ENCODE measurements at places on chromosomes 5 and 9. TPM values are rescaled to one million over a fixed set of nuclear protein-coding genes. Genes with fewer than 3 reads are reported as not detected.
A peak's percentile ranks its signal among the peaks of the same experiment; 100 is the strongest.

GRCh38 chr5:177098470-177099141, 11.9 kb downstream of the FGFR4 start:
- no peak overlapping the region for H3K4me3 ChIP-seq
- H3K4me1 ChIP-seq, result peaks cover 19% of the 10 kb centered on the region
- H3K36me3 ChIP-seq, result no peaks in the 10 kb centered on the region
- peaks cover 3% of the 10 kb centered on the region for H3K27me3 ChIP-seq
- no peak for DNase-seq
- H3K27ac ChIP-seq, result no peak overlapping the region

GRCh38 chr5:147454996-147455677, 54.7 kb downstream of the DPYSL3 start:
- peak; percentile 39 for DNase-seq
- H3K4me3 ChIP-seq, result peak overlapping the region; percentile 92
- peak overlapping the region; percentile 90 for H3K27ac ChIP-seq
- peaks cover 60% of the 10 kb centered on the region for H3K4me1 ChIP-seq

DNA sequence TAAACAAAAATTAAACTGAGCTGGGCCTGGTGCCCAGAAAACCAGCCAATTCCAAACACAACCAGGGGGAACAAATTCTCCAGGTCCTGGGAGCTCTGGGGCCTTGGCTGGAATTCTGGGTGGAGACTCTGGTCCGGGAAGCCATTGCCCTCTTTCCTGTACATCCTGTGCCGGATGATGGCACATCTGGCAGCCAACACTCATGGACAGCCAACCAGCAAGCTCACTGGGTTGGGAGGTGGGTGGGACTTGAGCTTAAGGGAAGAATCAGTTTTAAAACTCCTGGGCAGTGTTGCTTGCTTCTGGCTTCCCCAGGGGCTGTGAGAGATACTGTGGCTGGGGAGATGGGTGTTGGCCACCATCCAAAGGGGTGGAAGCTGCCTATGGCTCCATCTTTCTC, 56.1 kb downstream of the PCDH1 start:
- H3K27me3 ChIP-seq, result peaks cover 33% of the 10 kb centered on the region
- no peaks in the 10 kb centered on the region for H3K36me3 ChIP-seq
- no peak overlapping the region for H3K27ac ChIP-seq
- H3K4me3 ChIP-seq, result no peak overlapping the region
- peaks cover 13% of the 10 kb centered on the region for H3K4me1 ChIP-seq

GRCh38 chr5:135490245-135491037, 38.3 kb upstream of the TIFAB start:
- no peak overlapping the region for H3K4me3 ChIP-seq
- no peaks in the 10 kb centered on the region for H3K36me3 ChIP-seq
- H3K27me3 ChIP-seq, result peaks cover 14% of the 10 kb centered on the region
- DNase-seq, result no peak
- H3K27ac ChIP-seq, result no peak overlapping the region

- H3K4me3 ChIP-seq, result no peak overlapping the region
- no peaks in the 10 kb centered on the region for H3K36me3 ChIP-seq
- no peak for DNase-seq
Observed at GRCh38 chr9:85858056-85858750, 82.7 kb upstream of the NAA35 start.

DNA sequence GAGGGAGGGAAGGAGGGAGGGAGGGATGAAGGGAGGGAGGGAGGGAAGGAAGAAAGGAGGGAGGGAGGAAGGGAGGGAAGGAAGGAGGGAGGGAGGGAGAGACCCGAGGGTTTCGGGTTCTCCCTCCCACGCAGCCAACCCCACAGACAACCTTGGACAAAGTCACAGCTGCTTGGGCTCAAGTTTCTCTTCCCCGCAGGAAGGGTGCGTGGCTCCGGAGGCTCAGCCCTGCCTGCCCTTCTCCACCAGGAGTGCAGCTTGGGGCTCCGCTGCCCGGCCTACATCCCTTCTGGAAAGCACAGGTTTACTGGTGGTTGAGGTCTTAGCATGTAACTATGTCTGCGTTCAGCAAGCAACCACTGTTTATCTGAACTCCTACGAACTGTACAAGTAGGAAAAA, 15.0 kb downstream of the SLC12A7 start:
- no peak overlapping the region for H3K4me3 ChIP-seq
- no peaks in the 10 kb centered on the region for H3K4me1 ChIP-seq
- no peak for DNase-seq
- H3K36me3 ChIP-seq, result no peaks in the 10 kb centered on the region

DNA sequence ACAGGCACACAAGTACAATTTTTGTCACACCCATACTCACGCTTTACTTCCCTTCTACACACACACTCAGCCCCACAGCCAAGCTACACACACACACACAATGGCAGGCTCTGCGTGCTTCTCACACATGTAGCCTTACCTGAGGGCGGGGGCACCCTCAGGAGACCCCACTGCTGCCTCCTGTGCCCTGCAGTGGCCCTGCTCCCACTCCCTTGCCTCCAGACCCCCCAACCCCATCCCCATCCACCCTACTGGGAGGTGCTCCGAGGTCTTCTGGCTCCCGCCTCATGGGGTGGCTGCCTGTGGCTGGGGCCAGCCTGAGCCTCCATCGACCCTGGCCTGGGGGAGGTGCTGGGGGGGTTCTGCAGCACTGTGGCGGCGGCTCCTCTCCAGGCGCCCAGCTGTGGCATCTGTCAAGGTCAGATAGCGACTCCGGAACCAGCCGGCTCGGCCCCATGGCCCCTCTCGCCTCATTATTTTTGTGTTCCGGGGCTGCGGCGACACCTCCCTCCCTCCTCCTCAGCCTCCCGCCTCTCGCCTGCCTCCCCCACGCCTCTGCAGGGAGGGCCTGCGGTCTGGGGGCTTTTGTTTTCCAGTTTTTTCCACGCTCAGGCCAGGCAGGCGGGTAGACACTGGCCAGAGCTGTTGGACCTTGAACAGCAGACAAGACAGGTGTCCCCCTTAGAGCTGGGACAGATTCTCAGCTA, 21.7 kb downstream of the CXXC5 start:
- peaks cover 5% of the 10 kb centered on the region for H3K36me3 ChIP-seq
- H3K27me3 ChIP-seq, result peaks cover 8% of the 10 kb centered on the region
- H3K4me1 ChIP-seq, result peaks cover 46% of the 10 kb centered on the region

GRCh38 chr5:10533226-10533625, 30.6 kb upstream of the ANKRD33B start:
- no peak overlapping the region for H3K4me3 ChIP-seq
- DNase-seq, result no peak
- H3K27ac ChIP-seq, result no peak overlapping the region
- H3K27me3 ChIP-seq, result peaks cover 8% of the 10 kb centered on the region

DNA sequence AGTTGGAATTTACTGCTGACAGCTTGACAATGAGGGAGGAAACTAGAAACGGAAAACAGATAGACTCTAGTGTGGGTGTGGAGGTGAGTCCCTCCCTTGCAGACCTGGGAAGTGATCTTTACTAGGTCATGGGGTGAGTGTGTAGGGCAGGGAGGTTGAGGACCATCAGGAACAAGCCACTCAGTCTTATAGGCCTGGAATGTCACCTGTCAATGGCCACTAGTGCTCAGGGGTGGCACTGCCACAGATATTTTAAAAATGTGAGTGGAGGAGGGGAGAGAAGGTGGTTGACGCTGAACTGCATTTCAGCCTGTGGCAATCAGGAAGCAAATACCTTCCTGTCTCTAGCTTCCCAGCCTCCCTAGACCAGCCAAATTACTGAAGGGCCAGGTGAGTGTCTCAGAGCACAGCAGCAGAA, 9.0 kb downstream of the OR2S2 start:
- H3K27ac ChIP-seq, result peak overlapping the region; percentile 48
- no peaks in the 10 kb centered on the region for H3K36me3 ChIP-seq
- H3K4me1 ChIP-seq, result peaks cover 60% of the 10 kb centered on the region
- H3K4me3 ChIP-seq, result no peak overlapping the region

DNA sequence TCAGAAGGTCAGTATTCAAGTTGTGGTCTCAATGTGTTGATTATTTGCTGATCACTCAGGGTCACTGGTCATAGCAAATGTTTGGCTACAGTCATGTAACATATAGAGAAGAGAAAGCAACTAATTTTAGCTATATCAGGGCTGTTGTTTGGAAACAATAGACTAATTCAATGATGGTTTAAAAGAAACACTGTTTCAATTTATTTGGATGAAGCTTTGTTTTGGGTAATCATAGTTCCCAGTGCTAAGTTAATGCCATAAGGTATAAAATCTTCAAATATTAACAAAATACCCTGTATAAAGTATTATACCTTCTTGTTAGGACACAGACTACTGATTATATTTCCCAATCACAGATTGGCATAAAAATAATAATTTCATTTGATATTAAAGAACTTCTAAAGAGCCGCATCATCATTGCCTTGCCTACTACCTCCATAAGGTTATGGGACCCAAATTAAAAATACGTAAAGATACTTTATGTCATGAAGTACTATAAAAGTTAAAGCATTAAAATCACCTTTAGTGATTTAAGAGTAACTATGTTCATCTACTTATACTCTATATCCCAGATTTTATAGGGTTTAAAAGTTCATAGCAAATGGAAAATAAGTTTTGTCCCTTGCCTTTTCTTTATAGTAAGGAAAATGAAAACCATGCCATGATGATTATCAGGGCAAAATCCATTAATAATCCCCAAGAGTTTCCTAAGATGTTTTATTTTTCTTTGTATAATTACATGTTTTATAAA, 6.0 kb downstream of the NR3C1 start:
- H3K27ac ChIP-seq, result no peak overlapping the region
- H3K4me1 ChIP-seq, result peaks cover 85% of the 10 kb centered on the region
- H3K27me3 ChIP-seq, result no peaks in the 10 kb centered on the region

DNA sequence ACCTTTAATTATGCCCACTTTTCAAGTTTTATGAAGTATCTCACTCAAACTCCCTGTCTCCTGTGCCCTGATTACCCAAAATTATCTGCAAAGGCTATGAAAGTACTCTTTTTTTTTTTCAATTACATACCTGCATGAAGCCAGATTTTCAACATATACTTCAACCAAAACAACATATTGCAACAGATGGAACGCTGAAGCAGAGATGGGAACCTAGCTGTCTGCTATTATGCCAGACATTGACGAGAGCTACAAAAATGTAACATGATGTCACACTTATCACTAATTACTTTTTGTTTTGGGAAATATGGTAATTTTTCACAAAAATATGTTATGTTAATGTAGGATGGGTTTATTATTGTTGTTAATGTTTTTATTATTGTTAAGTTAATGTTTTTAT, 86.5 kb upstream of the SLC1A3 start:
- no peak overlapping the region for H3K27ac ChIP-seq
- H3K4me1 ChIP-seq, result no peaks in the 10 kb centered on the region
- no peaks in the 10 kb centered on the region for H3K36me3 ChIP-seq
- H3K4me3 ChIP-seq, result no peak overlapping the region
- H3K27me3 ChIP-seq, result peaks cover 27% of the 10 kb centered on the region

GRCh38 chr5:1231354-1231905, 6.2 kb downstream of the SLC6A18 start:
- DNase-seq, result no peak
- H3K36me3 ChIP-seq, result peaks cover 10% of the 10 kb centered on the region
- peaks cover 10% of the 10 kb centered on the region for H3K4me1 ChIP-seq
- H3K4me3 ChIP-seq, result no peak overlapping the region
- H3K27ac ChIP-seq, result no peak overlapping the region

GRCh38 chr9:113516840-113517577, 53.5 kb downstream of the RGS3 start:
- no peak overlapping the region for H3K27ac ChIP-seq
- H3K4me1 ChIP-seq, result peaks cover 44% of the 10 kb centered on the region
- DNase-seq, result no peak
- no peaks in the 10 kb centered on the region for H3K36me3 ChIP-seq
- H3K4me3 ChIP-seq, result no peak overlapping the region
- H3K27me3 ChIP-seq, result peaks cover 4% of the 10 kb centered on the region

GRCh38 chr5:94407023-94407422, 211.4 kb downstream of the KIAA0825 start:
- H3K4me3 ChIP-seq, result no peak overlapping the region
- no peaks in the 10 kb centered on the region for H3K27me3 ChIP-seq
- no peaks in the 10 kb centered on the region for H3K4me1 ChIP-seq
- no peak overlapping the region for H3K27ac ChIP-seq
- H3K36me3 ChIP-seq, result no peaks in the 10 kb centered on the region

DNA sequence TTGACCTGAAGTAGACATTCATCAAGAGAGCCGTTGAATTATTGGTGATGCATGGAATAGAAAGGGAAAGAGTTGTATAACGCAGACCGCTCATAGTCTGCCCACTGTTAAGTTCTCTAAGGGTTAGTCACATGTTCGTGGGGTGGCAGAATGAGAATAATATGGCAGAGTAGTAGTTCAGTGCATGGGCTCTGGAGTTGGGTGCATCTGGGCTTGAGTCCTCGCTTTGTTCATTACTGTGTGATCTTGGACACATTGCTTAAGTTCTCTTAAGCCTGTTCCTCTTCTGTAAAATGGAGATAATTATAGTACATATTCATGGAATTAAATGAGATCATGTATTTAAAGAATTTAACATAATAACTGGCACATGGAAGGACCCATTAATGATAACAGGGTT, 23.6 kb downstream of the TNPO1 start:
- H3K27me3 ChIP-seq, result no peaks in the 10 kb centered on the region
- no peak overlapping the region for H3K27ac ChIP-seq
- DNase-seq, result no peak
- H3K4me3 ChIP-seq, result no peak overlapping the region
- H3K36me3 ChIP-seq, result peaks cover 4% of the 10 kb centered on the region
- H3K4me1 ChIP-seq, result peaks cover 100% of the 10 kb centered on the region

- DNase-seq, result no peak
- H3K27me3 ChIP-seq, result peaks cover 1% of the 10 kb centered on the region
- no peaks in the 10 kb centered on the region for H3K36me3 ChIP-seq
- H3K4me3 ChIP-seq, result no peak overlapping the region
Observed at GRCh38 chr9:89714321-89714720, 109.5 kb downstream of the GADD45G start.

- DNase-seq, result peak; percentile 52
- peak overlapping the region; percentile 40 for H3K4me3 ChIP-seq
- H3K27ac ChIP-seq, result no peak overlapping the region
Observed at GRCh38 chr5:123157791-123158581, 68.9 kb downstream of the PRDM6 start.

DNA sequence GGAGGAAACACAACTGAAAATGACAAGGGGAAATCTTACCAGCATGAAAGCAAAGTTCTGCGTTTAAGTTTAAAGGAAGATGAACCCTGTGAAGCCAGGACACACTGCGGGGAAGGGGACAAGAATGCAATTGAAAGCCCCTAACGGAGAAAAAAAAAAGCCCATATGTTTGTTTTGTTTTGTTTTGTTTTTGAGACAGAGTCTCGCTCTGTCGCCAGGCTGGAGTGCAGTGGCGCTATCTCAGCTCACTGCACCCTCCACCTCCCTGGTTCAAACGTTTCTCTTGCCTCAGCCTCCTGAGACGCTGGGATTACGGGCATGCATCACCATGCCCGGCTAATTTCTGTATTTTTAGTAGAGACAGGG, 2.9 kb downstream of the STK10 start:
- DNase-seq, result no peak
- peak overlapping the region; percentile 53 for H3K27ac ChIP-seq

- no peaks in the 10 kb centered on the region for H3K36me3 ChIP-seq
- H3K4me3 ChIP-seq, result no peak overlapping the region
- no peak overlapping the region for H3K27ac ChIP-seq
- H3K27me3 ChIP-seq, result peaks cover 23% of the 10 kb centered on the region
- no peak for DNase-seq
Observed at GRCh38 chr5:133247151-133247709, 195.4 kb downstream of the HSPA4 start.

The GABRA1 gene
- total RNA-seq, result not detected

The GLRA1 gene
- not detected for total RNA-seq

The SPATA31E1 gene
- total RNA-seq, result not detected

The ORM1 gene
- not detected for total RNA-seq

The MUSK gene
- total RNA-seq, result 0.11 TPM

The EIF4E1B gene
- total RNA-seq, result not detected

The SLC6A19 gene
- total RNA-seq, result not detected

The PCDHAC1 gene
- not detected for total RNA-seq

The TAF11L14 gene
- not detected for total RNA-seq

The TAS2R1 gene
- total RNA-seq, result not detected

The CCL27 gene
- 0.54 TPM for total RNA-seq
